ENCODE measurements at places on chromosomes 2 and 18. TPM values are rescaled to one million over a fixed set of nuclear protein-coding genes. Genes with fewer than 3 reads are reported as not detected.

C2orf80 gene
- total RNA-seq: not detected

ORMDL1 gene
- total RNA-seq: 36.3 TPM

KCNG3 gene
- not detected for total RNA-seq

FIGN gene
- total RNA-seq: 0.74 TPM

LYPD6 gene
- 4.5 TPM for total RNA-seq

RFTN2 gene
- 3.7 TPM for total RNA-seq

FOXI3 gene
- total RNA-seq: not detected

C2orf78 gene
- total RNA-seq: not detected

INSIG2 gene
- total RNA-seq: 3.5 TPM

CD302 gene
- total RNA-seq: 5.0 TPM

APLF gene
- 2.2 TPM for total RNA-seq

SERPINB3 gene
- total RNA-seq: not detected

GPR55 gene
- not detected for total RNA-seq

CDKL4 gene
- not detected for total RNA-seq

SLC9A4 gene
- total RNA-seq: not detected

APOB gene
- not detected for total RNA-seq

SERPINB4 gene
- not detected for total RNA-seq

ADCYAP1 gene
- total RNA-seq: not detected

DNAJC27 gene
- 1.0 TPM for total RNA-seq

DHRS9 gene
- not detected for total RNA-seq

CAPN14 gene
- total RNA-seq: under 0.01 TPM

SLC5A7 gene
- not detected for total RNA-seq

ZNF24 gene
- 15.8 TPM for total RNA-seq

CD8A gene
- not detected for total RNA-seq

SH3RF3 gene
- total RNA-seq: 9.8 TPM

VWC2L gene
- not detected for total RNA-seq

ARHGAP28 gene
- total RNA-seq: 7.4 TPM

LCLAT1 gene
- 16.8 TPM for total RNA-seq

SNORC gene
- total RNA-seq: 1.5 TPM

GBX2 gene
- not detected for total RNA-seq

CDH19 gene
- not detected for total RNA-seq

HOXD3 gene
- total RNA-seq: not detected

MYOM1 gene
- total RNA-seq: 0.15 TPM

PPP4R3B gene
- total RNA-seq: 21.6 TPM

MAP3K19 gene
- not detected for total RNA-seq

PARD3B gene
- total RNA-seq: 2.5 TPM

IL1RL1 gene
- total RNA-seq: 0.17 TPM

NAT8 gene
- not detected for total RNA-seq

LOXHD1 gene
- total RNA-seq: not detected

TAF4B gene
- total RNA-seq: 2.9 TPM

HTR2B gene
- total RNA-seq: under 0.01 TPM

MMADHC gene
- 94.0 TPM for total RNA-seq

DYSF gene
- under 0.01 TPM for total RNA-seq

PDCD1 gene
- total RNA-seq: not detected

RUFY4 gene
- not detected for total RNA-seq

PRKAG3 gene
- not detected for total RNA-seq

CD207 gene
- total RNA-seq: not detected

TTN gene
- under 0.01 TPM for total RNA-seq

RASGRP3 gene
- 0.45 TPM for total RNA-seq

WNT6 gene
- total RNA-seq: not detected

CXCR1 gene
- not detected for total RNA-seq

MARS2 gene
- total RNA-seq: 3.1 TPM

All from bronchus fibroblast of lung (primary cell).